GM19239 (cell line): ENCODE measurements at places on chromosomes 11 and 22.

- DNase-seq, result no peak
These were observed 25.3 kb upstream of the LMO1 start for GRCh38 chr11:8288824-8289491.

DNA sequence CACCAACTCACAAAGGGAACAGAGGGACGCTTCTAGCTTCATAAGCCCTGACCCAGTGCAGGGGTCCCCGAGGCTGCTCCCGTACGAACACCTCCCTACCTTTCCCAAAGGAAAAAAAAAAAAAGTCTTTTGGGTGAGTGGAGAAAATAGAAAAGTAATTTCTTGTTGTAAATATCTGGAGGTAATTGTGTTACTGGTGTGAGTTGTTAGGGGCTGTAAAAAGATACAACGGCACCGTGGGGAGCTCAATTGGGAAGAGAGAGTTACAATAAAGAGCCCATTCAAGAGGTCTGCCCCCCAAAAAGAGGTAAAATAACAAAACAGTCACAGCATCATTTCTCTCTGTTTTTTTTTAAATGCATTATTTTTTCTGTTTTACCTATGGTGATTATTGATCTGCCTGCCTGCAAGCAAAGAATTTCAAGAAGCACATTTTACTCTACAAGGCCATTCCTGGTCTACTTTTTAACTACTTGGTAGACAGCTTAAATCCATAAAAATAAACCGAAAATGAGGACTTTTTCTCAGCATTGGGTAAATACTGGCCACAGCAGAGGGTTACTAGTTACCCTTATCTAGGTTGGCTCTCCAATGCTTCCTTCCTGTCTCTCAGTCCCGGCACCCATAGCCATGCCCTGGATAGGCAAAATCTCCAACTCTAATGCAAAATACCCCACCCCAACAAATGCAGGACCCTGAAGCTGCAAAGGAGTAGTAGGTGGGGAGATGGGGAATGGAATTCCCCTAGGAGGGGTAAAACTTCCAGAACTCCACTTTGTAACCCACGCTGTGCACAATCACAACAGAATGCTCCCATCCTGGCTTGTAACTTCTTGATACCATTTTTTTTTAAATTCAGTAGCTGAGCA, 3.1 kb downstream of the PAX6 start:
- no peak for DNase-seq

DNA sequence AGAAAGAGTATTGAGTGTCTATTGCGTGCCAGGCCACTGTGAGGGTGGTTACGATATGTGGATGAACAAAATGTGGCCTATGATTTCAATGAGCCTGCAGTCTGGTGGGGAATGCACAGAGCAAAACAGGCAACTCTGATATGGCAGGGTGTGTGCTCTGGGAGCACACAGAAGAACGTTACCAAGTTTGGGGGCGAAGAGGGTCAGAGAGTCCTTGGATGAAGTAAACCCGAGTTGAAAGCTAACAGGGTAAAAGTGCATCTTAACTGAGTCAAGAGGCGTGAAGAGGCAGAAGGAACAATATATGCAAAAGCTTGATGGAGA, 258 bp downstream of the CFAP68 start:
- no peak for DNase-seq

DNA sequence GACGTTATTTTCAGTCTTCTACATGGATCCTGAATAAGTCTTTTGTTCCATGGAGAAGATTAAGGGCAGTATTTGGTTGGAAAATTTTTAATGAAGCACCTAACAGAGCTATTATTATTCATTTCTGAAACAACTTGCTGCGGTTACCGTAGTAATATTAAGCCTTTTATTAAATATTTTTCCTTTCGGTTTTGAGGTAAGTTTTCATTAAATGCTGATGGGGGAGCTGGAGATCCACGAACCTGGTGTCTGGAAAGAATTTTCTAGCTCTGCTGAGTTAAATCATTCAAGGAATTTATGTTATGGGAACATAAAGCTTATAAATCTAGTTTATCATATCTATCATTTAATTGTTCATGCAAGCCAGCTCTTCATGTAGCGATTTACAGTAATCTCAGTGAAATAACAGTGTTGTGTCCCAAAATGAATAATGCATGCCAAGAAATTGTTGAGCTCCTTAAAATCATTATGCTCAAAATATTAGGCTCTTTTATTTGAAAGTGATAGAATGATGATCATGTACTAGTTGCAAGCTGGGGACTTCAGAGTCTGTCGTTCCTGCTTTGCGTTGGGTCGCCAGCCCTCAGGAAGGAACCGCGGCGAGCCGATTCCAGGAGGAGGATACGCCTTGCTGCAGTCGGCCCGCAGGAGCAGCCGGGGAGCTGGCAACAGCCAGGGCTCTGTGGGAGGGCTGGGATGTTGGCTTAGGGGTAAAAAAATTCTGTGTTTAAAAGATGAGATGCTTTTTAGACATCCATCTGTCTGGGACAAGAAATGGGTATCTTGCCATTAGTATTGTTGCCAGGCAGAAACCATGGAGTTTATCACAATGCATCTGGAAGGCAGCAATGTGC, 83.1 kb downstream of the TBC1D22A start:
- no peak for DNase-seq

GRCh38 chr22:44760476-44760875, 8.1 kb downstream of the ARHGAP8 start:
- no peak for DNase-seq

- DNase-seq, result no peak
These were observed 4.0 kb upstream of the CYTH4 start for GRCh38 chr22:37278261-37278660.

GRCh38 chr11:129813231-129813791, 2.3 kb upstream of the TMEM45B start:
- no peak for DNase-seq

DNA sequence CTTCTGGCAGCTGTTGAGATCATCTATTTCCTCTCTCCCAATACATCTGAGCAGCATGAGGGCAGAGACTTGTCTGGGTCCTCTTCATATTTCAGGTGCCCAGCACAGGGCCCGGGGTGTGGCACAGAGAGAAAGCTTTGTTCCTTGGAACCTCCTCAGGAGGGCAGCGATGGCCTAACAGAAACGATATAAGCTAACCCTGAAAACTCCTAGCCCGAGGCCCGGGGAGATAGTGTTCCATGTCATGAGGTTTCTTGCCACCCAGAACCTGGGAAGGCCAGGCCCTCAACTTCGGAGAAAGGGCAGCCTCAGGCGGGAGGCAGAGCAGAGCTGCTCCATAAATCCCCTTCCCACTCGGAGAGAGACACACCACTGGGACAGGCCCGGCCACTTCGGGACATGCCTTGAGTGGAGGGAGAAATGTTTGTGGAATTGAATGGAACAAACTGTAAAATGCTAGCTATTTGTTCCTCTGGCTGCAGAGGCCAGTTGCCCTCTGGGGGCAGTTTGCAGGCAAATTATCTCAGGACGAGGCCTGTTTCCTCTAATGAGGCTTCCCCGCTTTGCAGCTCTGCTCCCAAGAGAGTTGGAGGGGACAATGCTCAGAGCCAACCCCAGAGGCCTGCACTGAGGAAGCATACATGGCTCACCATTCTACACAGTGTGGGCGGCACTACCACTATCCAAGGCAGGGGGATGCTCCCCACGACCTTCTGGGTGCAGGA, 11.6 kb downstream of the ARRB1 start:
- no peak for DNase-seq

GRCh38 chr11:130023204-130023603, 20.6 kb upstream of the PRDM10 start:
- DNase-seq, result peak; percentile 67

DNA sequence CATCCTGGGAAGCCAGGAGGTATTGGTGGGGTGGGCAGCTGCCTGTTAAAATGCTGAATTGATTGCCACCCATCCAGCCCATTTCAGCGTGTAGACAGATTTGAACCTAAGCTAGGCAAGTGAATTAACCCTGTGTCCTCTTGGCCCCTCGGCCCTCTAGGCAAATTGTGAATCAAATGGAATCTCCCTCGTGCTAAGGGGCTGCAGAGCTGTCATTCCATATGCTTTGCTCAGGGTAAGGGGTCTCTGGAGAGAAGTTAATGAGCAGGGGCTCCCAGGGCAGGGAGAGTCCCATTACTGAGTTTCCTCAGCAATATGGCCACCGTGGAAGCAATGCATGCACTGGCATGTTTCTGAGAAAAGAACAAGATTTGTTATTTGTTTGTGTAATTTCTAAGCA, 117.7 kb upstream of the RCN1 start:
- no peak for DNase-seq

DNA sequence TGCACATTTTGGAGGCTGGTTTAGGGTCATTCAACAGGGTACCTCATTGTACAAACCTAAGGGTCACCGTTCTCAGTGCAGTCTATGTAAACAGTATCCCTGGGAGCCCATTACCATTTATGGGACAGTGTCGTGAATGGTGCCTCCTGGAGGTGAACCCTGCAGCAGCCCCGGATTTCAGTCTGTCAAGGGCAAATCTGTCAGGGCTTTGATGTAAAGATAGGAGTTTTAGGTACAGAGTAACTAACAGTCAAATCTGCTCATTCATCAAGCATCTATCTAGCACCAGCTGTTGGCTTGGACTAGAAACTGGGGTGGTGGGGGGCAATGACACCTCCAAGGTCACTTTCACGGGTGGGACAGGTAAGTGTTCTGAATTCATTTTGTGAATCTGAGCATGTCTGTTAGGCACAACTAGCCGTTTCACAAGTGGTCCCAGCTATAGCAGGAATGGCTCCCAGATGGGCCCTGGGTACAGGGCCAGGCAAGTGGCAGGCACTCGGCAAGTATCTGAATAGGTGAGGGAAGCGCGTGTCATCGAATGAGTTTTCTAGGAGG, 63.6 kb downstream of the PARVG start:
- no peak for DNase-seq

- no peak for DNase-seq
These were observed 3.2 kb downstream of the ARHGEF12 start for GRCh38 chr11:120339394-120339890.

- no peak for DNase-seq
These were observed 36.6 kb downstream of the MB start for GRCh38 chr22:35580351-35581022.

- no peak for DNase-seq
These were observed 25.7 kb upstream of the PRAME start for GRCh38 chr22:22584722-22585121.

GRCh38 chr11:2801711-2802388, 83.7 kb downstream of the CDKN1C start:
- no peak for DNase-seq

DNA sequence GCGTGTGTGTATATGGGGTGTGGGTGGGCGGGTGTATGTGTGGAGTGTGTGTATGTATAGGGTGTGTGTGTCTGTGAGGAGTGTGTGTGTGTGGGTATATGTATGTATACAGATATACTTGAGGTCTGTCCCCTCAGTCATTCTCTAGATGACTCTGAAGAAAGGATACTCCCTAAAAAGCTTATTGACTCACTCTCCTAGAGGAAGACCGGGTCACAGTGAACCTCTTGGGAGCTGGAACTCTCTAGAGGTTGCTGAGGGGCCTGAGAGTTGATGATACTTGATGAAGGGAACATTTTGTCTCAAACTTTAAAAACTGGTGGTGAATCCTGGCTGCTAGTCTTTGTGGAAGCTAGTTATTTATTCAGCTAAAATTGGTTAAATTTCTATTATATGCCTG, 15.1 kb downstream of the STX3 start:
- DNase-seq, result no peak

DNA sequence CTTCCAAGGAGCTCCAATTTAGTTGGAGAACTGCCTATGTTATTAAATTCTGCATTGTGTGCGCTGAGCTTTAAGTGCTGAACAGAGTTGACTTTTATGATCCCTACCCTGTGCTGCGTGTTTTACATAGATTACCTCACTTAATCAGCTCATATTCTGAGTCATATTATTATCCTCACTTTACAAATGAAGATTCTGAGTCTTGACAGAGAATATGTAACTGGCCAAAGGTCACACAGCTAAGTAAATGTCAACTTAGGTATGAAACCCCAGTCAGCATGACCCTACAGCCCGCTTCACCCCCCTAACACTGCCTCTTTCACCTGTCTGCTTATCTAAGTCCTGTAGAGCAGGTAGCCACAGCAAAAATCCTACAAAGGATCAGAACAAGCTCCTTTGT, 19.8 kb upstream of the TMPRSS5 start:
- DNase-seq, result no peak

DNA sequence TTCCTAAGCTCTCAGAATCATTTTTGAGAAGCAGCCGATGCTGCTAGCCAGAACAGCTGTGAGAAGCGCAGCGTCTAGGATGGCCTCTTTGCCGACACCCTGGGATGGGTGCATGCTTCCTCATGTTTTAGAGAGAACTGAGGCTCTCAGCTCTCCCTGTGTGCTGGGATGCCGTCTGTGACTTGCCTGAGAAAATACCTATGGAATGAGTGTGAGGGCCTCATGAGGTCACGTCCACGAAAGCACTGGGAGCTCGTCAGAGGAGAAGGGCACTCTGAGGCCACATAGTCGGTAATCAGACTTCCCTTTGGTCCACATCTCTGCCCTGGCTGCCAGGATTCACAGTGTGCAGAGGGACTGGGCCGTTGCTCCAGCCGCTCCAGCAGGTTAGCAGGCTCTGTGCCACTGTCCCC, 54.7 kb downstream of the MICAL3 start:
- no peak for DNase-seq

DNA sequence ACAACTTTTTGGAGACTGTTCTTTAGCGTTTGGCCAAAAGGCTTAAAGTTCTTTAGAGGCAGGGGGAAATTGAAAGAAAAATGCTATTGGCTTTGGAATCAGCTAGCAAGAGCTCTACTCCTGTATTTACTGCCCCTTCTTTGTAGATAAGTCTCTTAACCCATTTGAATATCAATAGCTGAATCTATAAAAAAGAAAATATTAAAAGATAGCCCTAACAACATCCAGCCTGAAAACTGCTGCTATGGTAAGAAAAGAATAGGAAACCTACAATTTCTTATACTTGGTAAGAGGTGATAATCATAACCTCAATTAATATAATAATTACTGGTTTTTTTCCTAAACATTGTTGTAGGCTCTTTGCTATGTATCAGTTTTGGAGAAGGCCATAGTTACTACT, at the start of gene OR5B12:
Gene OR5B12, minus strand, starts transcription at position 101 of the 400 bp plus-strand sequence. CDS start 2,085 bp downstream, outside the sequence.
- no peak for DNase-seq

DNA sequence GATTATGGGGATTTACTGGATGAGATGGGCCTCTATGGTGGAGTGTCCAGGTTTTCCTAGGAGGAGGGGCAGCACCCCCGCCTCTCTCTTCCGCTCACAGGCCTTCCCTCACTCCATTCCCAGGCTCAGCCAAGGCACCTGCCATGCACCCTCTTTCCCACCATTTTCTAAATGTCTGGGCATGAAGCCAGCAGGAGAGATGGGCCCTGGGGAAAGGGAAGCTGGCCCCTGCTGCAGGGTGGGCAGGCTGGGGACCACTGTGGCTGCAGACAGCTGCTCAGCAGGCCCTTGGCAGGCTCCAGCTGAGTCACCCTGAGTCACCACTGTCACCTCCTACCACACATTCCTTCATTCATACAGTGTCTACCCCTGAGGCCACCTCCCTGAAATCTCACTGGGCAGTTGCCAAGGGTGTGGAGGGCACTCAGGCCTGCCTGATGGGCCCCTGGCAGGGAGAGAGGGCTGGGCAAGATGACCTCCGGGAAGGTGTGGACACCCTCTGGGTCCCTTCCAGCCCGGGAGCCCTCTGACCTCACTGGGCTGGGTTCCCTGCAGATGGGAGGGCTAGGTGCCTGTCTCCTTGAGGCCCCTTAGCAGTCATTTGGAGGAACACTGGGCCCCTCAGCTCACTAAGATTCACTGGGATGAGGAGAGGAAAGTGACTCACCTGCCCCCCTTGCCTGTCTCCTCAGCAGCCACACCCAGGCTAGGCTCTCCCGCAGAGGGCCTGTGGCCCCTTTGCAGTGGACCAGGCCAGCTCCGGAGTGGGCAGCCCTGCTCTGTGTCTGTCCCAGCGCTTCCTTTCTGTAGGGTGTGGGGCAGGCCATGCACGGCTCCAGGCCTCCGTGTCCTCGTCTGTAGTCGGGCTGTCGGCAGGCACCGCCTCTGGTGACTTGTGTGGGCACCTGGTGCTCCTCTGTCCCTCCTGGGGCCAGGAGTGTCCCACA, 7.8 kb downstream of the MYEOV start:
- DNase-seq, result no peak
